ENCODE measurements at places on chromosomes 3 and 15.

DNA sequence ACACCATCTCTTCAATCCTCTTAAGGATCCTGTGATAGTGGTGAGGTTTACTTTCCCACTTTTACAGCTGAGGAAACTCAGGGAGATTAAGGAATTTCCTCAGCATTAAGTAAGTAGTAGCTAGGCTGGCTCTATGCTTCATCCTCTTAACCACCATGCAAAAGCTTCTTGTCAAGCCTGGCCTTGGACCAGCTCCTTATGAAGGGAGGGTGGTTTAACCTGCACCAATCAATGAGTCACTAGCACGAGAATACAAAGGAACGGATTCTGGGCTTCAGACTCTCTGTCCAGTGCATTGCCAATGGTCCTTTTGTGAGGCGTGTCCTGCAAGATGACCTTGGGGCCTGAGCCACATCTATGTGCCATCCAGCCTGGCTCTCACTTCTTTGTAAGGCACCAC lies 202.0 kb upstream of the CFAP20DC start:
- DNase-seq: no peak

- no peak for DNase-seq
Measured at GRCh38 chr15:48557335-48557734, 88.2 kb downstream of the FBN1 start.

GRCh38 chr3:79140708-79141107 lies 627.1 kb downstream of the ROBO1 start:
- no peak for DNase-seq

- DNase-seq: no peak
Measured at GRCh38 chr15:58425185-58425584, 6.6 kb upstream of the LIPC start.

DNA sequence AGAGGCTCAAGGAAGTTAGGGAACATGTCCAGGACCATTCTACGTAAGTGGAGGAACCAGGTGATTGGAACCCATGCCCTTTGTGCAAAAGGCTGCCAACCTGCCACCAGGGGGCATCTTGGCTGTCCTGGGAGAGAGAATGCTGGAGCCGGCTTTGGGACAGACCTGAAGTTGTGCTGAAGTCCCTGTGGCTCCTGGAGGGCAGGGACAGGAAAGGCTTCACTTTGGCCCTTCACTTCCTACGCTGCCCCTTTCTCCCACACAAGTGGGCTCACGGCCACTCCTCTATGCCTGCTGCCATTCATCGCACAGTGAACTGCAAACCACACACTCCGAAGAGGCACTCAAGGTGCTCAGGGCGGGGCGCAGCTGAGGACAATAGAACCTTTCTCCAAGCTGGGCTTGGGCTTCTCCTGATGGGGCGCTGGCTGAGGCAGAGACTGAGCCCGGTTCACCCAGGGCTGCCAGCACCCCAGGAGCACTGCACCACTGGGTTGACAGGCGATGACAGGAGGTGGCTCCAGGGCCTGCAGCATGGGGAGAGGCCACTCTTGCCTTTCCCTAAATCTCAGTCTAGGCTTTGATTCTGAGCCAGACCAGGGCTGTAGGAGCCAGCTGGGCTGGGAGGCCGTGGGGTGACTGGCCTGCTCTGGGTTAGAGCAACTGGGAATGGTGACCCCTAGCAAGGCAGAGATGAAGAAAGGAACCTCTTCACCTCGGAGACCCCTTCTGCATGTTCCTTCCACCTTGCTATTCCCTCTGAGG lies 8.4 kb downstream of the SHF start:
- no peak for DNase-seq

DNA sequence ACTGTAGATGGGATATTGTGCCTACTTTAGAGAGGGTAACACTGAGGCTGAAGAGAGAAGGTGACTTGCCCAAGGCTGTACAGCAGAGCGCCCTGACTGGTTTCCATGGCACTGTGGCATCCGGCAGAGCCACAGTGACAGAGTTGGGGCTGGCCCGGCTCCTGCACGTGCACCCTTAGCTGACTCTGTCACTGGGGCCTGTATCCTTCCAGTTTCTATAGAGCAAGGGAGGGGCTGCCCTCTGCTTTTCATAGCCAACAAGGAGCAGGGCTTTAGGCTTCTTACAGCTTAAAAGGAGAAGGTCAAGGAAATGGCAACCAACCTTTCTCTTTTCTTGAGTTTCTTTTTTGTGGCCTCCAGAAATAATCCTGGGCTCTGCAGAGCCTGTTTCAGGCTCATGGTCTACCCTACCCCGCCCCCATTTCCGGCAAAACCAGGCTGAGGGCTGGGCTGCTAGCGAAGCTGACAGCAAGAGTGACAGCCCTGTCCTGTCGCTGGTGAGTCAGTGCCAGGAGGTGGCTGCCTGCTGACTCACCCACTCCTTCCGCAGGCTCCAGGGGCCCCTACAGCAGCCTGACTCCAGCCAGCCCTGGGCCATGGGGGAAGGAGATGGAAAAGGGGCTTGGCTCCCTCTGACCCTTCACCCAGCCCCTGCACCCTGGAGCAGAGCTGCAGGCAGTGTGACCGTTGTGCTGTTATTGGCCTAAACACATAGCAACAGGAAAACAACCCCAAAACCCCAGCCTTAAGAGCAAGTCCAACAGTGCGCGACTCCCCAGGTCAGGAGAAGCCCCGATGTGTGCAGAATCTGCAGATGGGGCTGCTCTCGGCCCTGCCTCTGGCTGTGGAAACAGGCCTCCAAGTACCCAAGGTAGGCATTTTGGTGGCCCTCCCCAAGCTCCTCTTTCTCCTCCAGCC lies 29.8 kb downstream of the SLC6A6 start:
- peak; percentile 35 for DNase-seq

GRCh38 chr15:40330368-40330836 lies 6.9 kb downstream of the INAFM2 start:
- no peak for DNase-seq

- DNase-seq: no peak
Measured at GRCh38 chr15:60941448-60941847, 287.7 kb downstream of the RORA start.

GRCh38 chr3:194938845-194939531 lies 253.3 kb downstream of the FAM43A start:
- DNase-seq: no peak

DNA sequence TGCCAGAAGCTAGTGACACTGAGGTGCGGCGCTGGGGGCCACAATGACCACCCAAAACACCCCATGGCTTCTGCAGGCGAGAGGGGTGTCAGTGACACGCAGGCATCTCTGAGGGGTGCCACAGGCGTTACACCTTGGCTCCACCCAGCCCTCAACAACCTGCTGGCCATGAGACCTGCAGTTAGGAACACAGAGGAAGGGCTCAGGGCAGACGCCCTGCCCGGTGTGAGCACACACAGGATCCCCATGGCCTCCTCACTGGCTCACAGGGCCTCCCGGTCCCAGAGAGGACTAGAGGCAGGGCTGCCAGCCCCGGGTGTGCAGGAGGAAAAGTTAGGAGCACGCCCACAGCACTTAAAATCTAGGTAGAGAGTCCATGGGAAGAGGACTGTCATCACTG lies 35.1 kb downstream of the CYFIP1 start:
- DNase-seq: no peak

GRCh38 chr3:127459891-127460290 lies 130.6 kb downstream of the TPRA1 start:
- DNase-seq: no peak

GRCh38 chr3:14344351-14344750 lies 58.1 kb upstream of the SLC6A6 start:
- no peak for DNase-seq

DNA sequence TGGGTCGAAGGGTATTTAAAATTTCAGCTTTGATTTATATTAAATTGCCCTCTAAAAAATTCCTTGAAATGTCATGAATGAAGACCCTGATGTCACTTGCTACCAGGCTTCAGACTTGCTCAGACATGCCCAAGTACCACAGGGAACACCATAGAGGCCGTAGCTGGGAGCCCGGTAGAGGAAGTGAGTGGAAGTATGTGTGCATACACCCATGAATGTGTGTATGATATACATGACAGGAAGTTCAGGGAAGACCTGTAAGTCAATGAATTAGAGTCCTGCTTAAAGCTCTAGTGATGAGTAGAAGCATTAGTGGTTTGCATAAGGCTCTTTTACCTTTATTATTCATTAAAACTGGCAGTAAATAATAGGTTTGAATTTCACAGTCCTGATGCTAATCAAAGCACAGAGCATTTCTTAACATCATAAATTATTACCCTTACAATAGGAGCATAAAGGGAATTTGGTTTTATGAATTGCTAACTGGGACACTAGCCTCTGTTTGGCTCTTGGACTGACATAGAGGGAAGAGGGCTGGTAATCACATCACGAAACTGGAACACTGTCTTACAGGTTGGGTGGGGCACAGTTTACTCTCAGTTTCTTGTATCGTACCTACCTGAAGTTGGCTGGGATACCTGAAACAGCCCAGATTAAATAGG lies 144.4 kb downstream of the CHST2 start:
- DNase-seq: no peak

All from GOT3 (cell line).